Body of pancreas (tissue), 4 donors: ENCODE measurements at places on chromosomes 3 and 15. TPM values are rescaled to one million over a fixed set of nuclear protein-coding genes. Genes with fewer than 3 reads are reported as not detected.

DNA sequence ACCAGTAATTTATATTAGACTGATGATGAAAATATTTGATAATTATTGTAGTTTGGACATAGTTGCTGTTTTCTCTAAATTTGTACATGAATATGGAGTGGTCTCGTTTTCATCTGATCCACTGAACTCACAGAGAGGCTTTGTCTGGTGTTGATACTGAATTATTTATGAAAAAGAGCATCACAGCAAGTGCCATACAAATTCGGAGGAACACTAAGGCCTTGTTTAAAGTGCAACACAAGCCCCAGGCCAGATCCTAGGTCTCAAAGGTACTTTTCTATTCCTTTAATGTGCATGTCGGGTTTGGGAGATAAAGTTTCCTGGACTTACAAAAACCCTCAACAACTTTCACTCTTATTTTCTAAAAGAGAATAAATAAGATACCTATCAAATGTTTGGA is 796.8 kb upstream of the EPHA6 start:
- H3K36me3 ChIP-seq = no peaks in the 10 kb centered on the region
- no peak overlapping the region for H3K4me3 ChIP-seq
- no peaks in the 10 kb centered on the region for H3K4me1 ChIP-seq
- no peaks in the 10 kb centered on the region for H3K27me3 ChIP-seq

GRCh38 chr3:129722527-129722926 is 116.1 kb upstream of the PLXND1 start:
- no peak for DNase-seq
- H3K4me3 ChIP-seq = no peak overlapping the region
- H3K36me3 ChIP-seq = no peaks in the 10 kb centered on the region
- no peaks in the 10 kb centered on the region for H3K27me3 ChIP-seq
- H3K4me1 ChIP-seq = peaks cover 6% of the 10 kb centered on the region
- H3K27ac ChIP-seq = no peak overlapping the region

DNA sequence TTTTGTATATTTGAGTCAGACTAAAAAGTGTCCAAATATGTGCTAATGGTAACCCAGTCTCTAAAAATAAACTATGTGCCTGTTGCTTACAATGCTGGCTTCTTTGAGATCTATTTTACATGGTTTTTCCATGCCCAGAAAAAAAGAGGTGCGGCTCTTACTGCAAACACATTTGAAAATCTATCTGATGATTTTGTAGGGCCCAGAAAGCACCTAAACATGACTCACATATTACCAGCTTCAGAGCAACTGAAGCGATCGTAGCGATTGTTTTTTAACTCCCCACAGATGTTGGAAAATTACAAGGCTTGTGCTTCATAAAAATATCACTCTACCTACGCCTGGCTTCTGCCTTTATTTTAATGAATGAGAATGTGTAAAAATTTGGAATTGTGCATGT is 53.5 kb downstream of the SUCNR1 start:
- H3K4me1 ChIP-seq = no peaks in the 10 kb centered on the region
- H3K27me3 ChIP-seq = no peaks in the 10 kb centered on the region
- DNase-seq = no peak
- H3K27ac ChIP-seq = no peak overlapping the region
- H3K4me3 ChIP-seq = no peak overlapping the region

DNA sequence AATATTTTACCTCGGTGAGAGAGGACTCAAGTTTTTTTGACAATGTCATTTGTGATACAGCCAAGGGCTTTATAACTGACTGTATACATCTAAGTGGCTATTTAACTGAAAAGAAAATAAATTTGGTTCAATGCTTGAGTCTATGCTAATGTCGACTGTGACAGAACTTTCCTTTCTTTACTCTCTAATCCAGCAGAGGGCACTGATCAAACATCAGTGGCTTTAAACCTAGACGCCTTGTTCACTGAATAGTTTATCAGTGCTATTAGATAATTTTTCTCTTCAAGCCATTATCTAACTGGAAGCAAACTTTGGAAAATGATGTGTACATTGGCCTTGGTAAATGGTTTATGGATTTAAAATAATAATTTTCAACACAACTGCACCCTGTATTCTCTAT is 285.1 kb downstream of the CHL1 start:
- no peak overlapping the region for H3K4me3 ChIP-seq
- H3K36me3 ChIP-seq = no peaks in the 10 kb centered on the region
- no peak overlapping the region for H3K27ac ChIP-seq

- no peak overlapping the region for H3K4me3 ChIP-seq
- no peak overlapping the region for H3K27ac ChIP-seq
- H3K27me3 ChIP-seq = no peaks in the 10 kb centered on the region
- H3K4me1 ChIP-seq = no peaks in the 10 kb centered on the region
- no peaks in the 10 kb centered on the region for H3K36me3 ChIP-seq
- no peak for DNase-seq
Observed at GRCh38 chr3:142657033-142657432, 60.8 kb downstream of the PLS1 start.

DNA sequence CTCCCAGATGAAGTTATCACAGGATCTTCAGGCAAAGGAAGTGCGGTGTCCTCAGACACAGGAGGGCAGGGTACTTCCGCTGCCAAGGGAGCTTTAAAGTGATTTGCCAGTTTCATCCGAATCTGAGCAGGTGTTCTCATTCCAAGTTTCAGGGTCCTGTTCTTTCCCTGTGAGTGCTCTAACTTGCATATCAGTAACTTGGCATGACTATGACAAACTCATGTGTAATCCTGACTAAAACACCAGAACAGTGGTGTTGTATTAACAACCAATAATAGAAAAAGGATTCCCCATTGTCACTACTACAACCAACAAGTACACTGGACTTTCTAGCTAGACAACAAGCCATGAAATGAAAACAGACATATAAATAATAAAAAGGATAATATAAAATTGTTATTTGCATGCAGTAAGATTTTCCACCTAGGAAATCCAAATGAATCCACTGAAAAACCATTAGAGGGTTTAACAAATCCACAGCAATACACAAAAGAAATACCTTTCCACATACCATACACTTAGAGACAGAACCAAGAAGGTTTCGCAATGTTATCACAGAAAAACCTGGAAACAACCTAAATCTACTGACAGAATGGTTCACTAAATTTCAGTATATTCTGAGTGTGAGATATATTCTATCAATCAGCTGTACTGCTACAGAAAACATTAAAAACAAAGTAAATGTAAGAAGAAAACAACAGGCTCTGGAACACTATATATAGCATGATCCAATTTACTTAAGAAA is 40.9 kb upstream of the RPL35A start:
- H3K36me3 ChIP-seq = no peaks in the 10 kb centered on the region
- H3K4me3 ChIP-seq = no peak overlapping the region
- no peak overlapping the region for H3K27ac ChIP-seq

DNA sequence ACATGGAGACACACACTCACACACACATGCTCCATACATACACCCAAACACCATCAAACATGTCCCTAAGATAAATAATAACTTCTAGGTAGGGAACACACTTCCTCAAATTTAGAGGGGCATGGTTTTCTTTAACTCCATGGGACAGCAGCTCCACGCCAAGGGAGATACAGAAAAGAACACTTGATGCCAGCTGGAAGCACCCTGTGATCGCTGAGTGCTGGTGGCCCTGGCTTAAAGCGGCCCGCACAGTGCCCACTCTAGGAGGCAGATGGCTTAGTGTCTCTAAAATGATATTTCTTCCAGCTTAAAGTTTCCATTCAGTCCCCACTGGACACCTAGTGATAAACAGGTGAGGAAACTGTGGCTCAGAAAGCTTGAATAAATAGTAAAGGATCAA is 232.9 kb downstream of the UACA start:
- H3K36me3 ChIP-seq = no peaks in the 10 kb centered on the region
- H3K4me3 ChIP-seq = no peak overlapping the region
- H3K27ac ChIP-seq = no peak overlapping the region
- DNase-seq = no peak
- no peaks in the 10 kb centered on the region for H3K27me3 ChIP-seq
- H3K4me1 ChIP-seq = no peaks in the 10 kb centered on the region

- H3K36me3 ChIP-seq = no peaks in the 10 kb centered on the region
- no peak for DNase-seq
- H3K4me3 ChIP-seq = no peak overlapping the region
- H3K27ac ChIP-seq = no peak overlapping the region
Observed at GRCh38 chr15:48625126-48625525, 20.4 kb downstream of the FBN1 start.

DNA sequence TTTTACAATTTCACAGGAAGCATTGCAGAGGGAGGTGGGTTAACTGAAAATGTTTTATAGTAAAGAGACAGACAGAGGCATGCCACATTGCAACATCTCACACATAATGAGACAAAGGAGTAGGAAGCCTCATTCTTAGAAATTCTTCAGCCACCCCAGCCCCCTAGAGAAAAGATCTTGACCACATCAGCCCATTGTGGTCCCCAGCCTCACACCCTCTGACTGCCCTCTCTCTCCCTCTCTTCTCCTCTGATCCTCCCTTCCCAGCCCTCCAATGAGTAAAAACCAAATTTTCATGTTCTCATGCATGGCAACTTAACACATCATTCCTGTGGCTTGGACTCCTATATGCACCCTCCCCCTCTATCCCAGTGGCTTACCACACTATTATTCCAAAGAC is 174.1 kb downstream of the UACA start:
- H3K27ac ChIP-seq = no peak overlapping the region
- H3K4me3 ChIP-seq = no peak overlapping the region
- DNase-seq = no peak

- peaks cover 38% of the 10 kb centered on the region for H3K4me1 ChIP-seq
- no peaks in the 10 kb centered on the region for H3K36me3 ChIP-seq
- H3K27me3 ChIP-seq = no peaks in the 10 kb centered on the region
Observed at GRCh38 chr15:89912145-89912673, 543 bp downstream of the ARPIN start.

PLSCR2 gene
- not detected for total RNA-seq

SCAMP5 gene
- total RNA-seq = 30.4 TPM

MYH15 gene
- total RNA-seq = not detected

P3H2 gene
- total RNA-seq = 3.0 TPM

RNF123 gene
- 18.4 TPM for total RNA-seq

IQCH gene
- 6.7 TPM for total RNA-seq
